Aorta (tissue), 5 donors: ENCODE measurements at places on chromosomes 5 and 9. TPM values are rescaled to one million over a fixed set of nuclear protein-coding genes. Genes with fewer than 3 reads are reported as not detected.
A peak's percentile ranks its signal among the peaks of the same experiment; 100 is the strongest.

C5orf46 gene
- total RNA-seq: 39.5 TPM

DNAJA1 gene
- total RNA-seq: 89.8 TPM

DNA sequence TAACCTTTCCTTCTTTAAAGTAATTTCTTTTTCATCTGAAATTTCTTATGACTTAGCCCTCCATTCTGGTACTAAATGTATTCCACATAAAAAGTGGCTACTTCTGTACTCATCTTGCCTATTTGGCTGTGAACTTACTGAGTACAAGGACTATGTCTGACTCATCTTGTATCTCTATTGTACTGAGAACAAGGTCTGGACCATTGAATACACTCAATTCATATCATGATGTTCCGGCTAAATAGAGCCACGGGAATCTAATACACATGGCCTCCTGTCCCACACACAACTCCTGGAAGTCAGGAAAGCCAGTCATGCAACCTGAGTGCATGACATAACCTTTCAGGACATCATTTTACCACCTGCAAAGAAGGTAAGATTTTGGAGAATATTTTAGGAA is 203.9 kb downstream of the PLK2 start:
- DNase-seq: no peak

GRCh38 chr5:150519560-150519945 is 11.6 kb downstream of the NDST1 start:
- no peak for DNase-seq

- DNase-seq: no peak
These were observed 98.8 kb downstream of the KLHL3 start for GRCh38 chr5:137636830-137637714.

- DNase-seq: no peak
These were observed 56.2 kb upstream of the ZNF622 start for GRCh38 chr5:16521521-16522483.

GRCh38 chr9:15354713-15355112 is 47.7 kb upstream of the TTC39B start:
- DNase-seq: no peak

DNA sequence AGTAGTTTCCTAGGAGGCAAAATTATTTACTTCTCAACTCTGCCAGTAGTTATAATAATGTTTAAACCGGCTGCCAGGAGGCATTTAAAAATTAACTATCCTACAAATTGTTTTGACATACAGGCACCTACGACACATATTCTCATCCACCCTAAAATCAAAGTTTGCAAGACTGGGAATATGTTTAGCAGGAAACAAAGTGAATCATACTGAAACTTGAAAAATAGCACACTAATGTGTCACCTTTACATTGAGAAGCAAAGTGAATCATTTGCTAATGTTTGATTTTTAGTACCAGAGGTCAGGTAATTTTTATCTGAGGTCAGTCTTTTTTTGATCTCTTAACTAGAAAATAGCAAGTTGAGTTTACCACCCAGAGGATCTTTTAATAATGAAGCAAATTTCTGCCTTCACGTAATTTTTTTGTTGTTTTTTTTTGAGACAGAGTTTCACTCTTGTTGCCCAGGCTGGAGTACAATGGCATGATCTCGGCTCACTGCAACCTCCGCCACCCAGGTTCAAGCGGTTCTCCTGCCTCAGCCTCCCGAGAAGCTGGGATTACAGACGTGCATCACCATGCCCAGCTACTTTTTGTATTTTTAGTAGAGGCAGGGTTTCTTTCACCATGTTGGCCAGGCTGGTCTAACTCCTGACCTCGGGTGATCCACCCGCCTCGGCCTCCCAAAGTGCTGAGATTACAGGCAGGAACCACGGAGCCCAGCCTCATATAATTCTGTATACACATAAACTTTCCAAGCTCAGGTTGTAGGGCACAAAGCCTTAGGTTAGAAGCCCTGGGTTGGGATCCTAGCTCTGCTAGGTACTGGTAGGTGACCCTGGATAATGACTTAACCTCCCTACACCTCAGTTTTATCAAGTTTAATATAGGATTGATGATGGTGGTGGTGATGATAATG is 124.3 kb downstream of the UGCG start:
- no peak for DNase-seq

DNA sequence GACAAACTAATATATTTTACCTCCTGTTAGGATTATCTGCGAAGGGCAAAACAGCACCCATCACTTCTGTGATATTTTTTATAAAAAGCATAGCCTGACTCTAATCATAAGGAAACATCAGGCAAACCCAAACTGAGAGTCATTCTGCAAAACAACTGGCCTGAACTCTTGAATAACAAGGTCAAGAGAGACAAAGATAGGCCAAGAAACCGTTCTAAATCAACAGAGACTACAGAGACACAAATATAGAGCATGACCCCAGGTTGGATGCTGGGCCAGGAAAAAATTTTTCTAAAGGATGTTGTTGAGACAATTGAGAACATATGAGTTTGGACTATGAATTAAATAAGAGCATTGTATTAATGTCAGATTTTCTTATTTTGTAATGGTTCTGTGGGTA is 384.9 kb downstream of the NFIB start:
- DNase-seq: no peak

GRCh38 chr9:111414406-111414805 is 69.8 kb downstream of the ECPAS start:
- DNase-seq: no peak

RANBP3L gene
- total RNA-seq: 4.9 TPM

- DNase-seq: no peak
These were observed 9.8 kb downstream of the INPP5E start for GRCh38 chr9:136429683-136430491.

GRCh38 chr9:27377147-27377807 is 80.3 kb upstream of the EQTN start:
- DNase-seq: no peak

DNA sequence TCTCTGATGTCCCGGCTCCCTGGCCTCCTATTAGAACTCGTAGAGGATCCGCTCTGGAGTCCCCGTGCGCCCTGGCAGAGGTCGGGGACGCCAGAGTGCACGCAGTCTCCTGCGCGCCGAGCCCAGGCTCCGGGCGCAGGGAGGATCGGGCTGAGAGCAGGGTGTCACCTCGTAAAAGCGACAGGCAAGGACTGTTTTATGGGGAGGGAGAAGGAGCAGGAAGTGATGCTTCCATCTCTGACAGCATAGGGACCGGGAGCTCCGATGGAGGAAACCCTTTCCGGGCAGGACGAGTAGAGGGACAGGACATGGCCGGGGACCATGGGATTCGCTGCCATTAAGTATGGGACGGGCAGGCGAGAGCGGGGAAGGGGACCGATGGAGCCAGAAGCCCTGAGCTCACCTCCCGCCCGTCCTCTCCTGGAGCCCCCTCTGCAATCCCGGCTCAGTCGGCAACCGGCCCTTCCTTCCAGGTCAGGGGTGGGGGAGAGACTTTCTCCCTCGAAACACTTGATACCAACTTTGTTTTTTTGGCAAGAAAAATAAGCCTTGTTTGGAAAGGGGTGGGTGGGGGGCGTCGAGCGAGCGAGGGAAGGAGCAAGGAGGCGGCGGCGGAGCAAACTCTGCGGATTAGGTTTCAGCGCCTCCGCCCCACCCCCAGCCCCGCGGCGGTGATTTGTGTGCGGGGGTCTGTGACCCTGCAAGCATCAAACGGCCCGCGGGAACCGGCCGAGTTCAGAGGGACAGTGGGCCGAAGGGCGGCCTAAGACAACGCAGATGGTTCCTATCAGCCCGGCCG is 12.6 kb downstream of the LMX1B start:
- no peak for DNase-seq

- DNase-seq: peak; percentile 51
These were observed 176.6 kb downstream of the CACNA1B start for GRCh38 chr9:138053996-138054752.

SMU1 gene
- 15.8 TPM for total RNA-seq

DNA sequence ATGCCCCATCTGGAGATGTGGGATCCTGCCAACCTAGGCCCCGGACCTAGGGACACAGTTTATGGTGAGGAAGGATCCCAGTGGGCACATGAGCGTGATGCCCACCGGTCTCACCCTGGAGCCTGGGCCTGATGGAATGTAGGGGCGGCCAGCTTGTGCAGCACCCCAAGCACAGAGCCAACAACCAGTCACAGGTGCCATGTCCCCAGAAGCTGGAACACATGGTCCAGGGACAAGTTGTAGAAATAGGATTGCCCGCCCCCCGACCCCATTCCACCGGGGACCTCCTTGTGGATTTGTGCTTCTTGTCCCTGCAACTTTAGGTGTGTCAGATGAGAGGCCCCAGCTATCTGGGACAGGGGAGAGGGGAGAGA is 48.9 kb downstream of the C9orf50 start:
- DNase-seq: no peak

- no peak for DNase-seq
These were observed 289.4 kb downstream of the EFNA5 start for GRCh38 chr5:107381189-107381856.

FUBP3 gene
- total RNA-seq: 45.3 TPM

DNA sequence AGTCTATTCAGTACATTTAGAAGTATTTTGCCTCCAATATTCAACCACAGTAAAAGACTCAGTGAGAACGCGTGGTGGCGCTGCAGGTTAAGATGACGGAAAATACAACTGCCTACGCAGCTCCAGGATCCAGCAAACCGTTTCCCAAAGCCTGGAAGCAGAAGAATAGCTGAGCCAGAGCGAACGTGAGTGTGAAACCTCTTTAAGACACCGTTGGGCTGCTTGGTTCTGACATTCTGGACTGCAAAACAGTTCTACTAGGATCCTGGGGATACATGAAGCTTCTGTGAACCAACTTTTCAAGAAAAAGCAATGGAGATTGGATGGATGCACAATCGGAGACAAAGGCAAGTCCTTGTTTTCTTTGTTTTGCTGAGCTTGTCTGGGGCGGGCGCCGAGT is at the start of gene PCDHB16:
Gene PCDHB16, plus strand, starts transcription at position 140 of the 400 bp plus-strand sequence. Its CDS starts 173 bp downstream, at position 313.
- no peak for DNase-seq

- no peak for DNase-seq
These were observed 13.1 kb upstream of the PTGER4 start for GRCh38 chr5:40666657-40667056.

DNA sequence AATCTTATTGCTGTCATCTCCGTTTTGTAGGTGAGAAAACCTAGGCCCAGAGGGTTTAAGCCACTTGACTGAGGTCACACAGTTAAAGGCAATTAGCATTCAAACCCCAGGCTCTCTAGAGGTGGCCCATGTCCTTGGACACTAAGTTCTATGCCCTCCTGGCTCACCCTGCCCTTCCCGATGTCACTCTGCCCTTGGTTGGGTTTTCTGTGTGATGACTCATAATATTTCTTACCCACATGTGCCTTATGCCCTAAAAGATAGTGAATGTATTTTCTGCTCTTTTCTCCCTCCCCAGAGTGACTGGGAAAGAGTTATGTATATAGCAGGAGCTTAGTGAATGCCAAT is 174.5 kb upstream of the PITX1 start:
- no peak for DNase-seq

RHOBTB3 gene
- total RNA-seq: 53.2 TPM

GRCh38 chr5:120507197-120507596 is 43.1 kb downstream of the PRR16 start:
- DNase-seq: no peak

- no peak for DNase-seq
These were observed 12.2 kb upstream of the PLPP1 start for GRCh38 chr5:55546947-55547346.

- no peak for DNase-seq
These were observed 112.7 kb upstream of the NREP start for GRCh38 chr5:111869681-111870080.

NUTM2F gene
- not detected for total RNA-seq

DNA sequence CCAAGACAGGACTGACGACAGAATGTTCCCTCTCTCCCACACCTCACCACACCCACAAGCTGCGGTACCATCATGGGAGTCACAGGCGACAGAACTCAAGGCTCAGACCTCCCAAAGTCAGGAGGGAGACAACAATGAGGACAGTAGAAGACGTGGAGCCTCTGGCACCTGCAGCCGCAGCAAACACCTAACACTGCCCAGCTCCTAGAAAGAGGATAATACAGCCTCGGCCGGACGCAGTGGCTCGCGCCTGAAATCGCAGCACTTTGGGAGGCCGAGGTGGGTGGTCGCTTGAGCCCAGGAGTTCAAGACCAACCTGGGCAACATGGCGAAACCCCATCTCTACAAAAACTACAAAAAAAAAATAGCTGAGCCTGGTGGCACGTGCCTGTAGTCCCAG is 13.2 kb upstream of the PRDM12 start:
- no peak for DNase-seq

DNA sequence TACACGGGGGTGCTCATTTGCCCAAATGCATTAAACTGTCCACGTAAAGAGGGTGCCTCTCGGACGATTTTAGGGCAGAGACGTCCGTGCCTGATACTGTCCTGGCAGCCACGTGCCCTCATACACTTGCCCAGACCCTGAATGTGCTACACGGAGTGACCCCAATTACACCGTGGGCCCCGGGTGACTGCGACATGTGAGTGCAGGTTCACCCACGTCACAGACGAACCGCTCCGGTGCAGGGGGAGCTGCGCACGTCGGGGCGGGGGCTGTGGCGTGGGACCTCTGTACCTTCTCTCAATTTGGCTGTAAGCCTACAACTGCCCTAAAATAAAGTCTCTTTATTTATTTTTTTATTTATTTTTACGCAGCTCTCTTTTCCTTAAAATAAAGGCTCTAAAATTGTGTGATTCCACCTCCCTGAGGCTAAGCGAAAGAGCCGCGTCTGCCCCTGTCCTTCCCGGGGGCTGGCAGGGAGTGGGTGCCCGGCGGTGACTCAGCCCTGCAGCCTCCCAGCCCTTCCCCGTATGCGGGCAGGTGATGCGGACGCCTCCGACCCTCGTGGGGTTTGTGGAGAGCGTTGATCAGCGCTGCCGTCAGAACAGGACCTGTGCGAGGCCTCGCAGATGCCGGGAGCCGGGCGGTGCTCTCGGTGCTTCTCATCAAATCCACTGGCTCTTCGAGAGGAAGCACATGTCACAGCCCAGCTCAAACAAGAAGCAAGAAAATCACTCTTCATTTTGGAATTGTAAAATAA is 9.2 kb upstream of the EGFL7 start:
- no peak for DNase-seq
